ENCODE measurements at places on chromosomes 7 and 10.

DNA sequence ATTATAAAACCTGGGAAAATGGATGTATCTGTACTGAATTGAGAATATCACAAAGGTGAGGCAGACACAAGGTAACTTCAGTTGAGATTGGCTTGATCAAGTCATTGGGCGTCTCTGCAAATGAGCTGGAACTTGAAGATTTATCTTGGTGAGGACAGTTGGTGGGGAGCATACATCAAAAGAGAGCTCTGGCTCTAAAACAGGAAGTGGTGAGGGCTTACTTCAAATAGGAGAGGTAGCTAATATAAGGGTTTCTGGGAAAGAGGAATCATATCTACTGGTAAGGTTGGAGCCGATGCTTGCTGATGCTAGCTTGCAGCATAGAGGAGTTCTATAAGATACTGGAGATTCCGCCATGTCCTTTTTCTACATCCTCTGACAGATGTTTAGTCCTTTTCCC lies 39.9 kb upstream of the FGL2 start:
- peak; percentile 17 for DNase-seq

- no peak for DNase-seq
These were observed 63.7 kb upstream of the PDK4 start for GRCh38 chr7:95660023-95660434.

GRCh38 chr10:112139176-112139575 lies 44.4 kb downstream of the GPAM start:
- DNase-seq, result no peak

DNA sequence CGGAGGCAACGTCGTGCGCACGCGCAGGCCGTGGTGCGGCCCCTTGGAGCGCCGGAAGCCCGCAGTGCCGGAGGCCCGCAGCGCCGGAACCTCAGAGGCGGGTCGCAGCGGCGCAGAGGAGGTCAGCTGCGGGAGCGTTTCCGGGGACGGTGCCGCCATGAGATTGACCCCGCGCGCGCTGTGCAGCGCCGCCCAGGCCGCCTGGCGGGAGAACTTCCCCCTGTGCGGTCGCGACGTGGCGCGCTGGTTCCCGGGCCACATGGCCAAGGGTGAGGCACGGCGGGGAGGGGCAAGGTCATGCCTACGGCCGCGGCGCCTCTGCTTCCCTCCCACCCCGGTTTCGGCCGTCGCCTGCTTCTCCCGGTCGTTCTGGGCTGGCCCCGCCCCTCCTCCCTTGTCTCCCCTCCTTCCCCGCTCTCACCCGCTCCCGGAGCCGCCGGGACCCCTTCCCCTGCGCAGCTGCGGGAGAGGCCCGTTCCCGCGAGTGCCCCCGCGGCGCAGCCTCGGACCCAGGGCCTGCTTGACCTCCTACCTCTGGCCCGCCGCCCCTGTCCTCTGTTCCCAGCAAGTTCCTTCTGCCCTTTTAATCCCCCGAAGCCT lies at the start of gene MTG1:
MTG1 (plus strand) TSS at position 94 of the 600 bp plus-strand sequence; CDS start at position 158, 64 bp downstream.
- peak; percentile 99 for DNase-seq

- no peak for DNase-seq
These were observed 22.4 kb upstream of the ZNF107 start for GRCh38 chr7:64643566-64643965.

DNA sequence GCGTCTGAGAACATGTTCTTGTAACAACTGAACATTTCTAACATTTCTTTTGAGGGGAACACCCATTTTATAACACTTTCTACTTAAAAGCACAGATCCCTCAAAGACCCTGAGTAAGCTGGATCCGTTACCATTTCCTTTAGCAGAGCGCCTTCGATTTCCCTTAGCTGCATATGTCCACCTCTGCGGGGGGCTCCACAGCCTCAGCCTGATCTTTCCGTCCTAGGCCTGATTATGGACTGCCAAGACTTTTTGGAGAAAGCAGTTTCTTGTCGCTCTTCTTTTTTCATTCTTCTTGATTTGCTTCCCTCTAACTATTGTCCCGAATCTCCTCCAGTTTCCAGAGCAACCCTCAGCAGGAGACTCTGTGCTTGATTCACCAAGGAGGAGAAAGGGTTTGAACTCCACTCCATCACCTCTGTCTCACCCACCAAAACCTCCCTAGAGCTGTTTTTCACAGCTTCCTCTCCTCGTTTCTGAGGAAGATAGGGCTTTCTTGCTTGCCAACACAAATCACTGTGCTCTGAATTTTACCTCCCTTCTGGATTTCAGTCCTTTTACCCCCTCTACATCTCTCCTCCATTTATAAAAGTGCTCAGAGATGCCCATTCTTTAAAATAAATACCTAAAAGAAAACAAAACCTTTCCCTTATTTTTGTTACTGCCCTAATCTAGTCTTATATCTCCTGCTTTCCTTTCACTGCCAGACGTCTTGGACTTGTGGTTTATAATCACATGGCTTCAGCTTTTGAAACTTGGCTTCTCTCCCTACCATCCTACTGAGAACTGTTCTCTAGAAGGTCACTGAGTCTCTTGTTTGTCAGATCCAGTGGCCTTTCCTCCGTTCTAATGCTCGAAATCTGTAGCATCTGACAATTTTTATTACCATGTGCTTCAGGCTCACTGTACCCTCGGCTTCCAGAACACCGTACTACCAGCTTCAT lies 30.5 kb upstream of the ZRANB1 start:
- peak; percentile 50 for DNase-seq

DNA sequence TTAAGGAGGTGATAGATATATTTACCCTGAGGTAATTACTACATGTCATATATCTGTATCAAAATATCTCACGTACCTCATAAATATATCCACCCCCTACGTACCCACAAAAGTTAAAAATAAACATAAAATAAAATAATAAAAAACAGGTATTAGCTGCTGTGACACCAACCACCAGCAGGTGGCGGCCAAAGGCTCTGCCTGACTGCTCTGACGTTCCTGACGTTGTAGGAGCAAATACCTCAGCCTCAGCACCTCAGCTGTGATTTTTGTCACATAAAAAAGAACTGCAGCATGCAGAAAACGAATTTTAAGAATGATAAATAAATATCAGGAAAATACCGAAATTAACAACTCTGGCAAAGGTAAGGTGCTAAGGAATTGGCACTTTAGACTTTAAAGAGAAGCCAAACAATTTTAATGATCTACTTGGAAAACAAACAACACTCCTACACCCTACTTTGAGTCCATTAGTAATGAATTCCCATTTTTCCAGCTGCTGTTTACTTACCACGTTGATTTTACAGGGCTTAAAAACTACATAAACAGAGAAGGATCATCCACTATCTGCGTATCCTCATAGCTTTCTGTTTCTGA lies 125.4 kb upstream of the TARP start:
- peak; percentile 60 for DNase-seq
